ENCODE measurements at places on chromosomes 3 and 15. TPM values are rescaled to one million over a fixed set of nuclear protein-coding genes. Genes with fewer than 3 reads are reported as not detected.
A peak's percentile ranks its signal among the peaks of the same experiment; 100 is the strongest.

- DNase-seq, result peak; percentile 85
Measured at GRCh38 chr3:14203521-14204079, 25.0 kb downstream of the LSM3 start.

- no peak for DNase-seq
Measured at GRCh38 chr3:39910826-39911464, 101.5 kb downstream of the MYRIP start.

DNA sequence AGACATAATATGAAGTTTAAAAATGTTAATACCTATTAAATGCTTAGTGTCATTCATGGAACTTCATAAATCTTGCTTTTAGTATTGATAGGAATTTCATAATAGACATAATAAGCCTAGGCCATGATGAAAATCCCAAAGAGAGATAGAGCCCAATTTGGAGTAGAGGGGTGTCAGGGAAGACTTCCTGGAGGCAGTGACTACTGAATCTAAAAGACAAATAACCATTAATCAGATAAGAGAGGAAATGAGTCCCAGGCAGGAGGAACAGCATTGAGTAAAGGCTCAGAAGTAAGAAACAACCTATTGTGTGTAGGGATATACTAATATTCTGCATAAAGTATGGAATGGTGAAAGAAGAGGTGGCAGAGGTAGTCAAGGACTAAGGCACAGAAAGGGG is 126.9 kb upstream of the MRPS22 start:
- no peak for DNase-seq

GRCh38 chr15:90801803-90802202 is 66.6 kb upstream of the FURIN start:
- DNase-seq, result no peak

- no peak for DNase-seq
Measured at GRCh38 chr3:171328419-171329082, 131.7 kb downstream of the TNIK start.

- no peak for DNase-seq
Measured at GRCh38 chr15:51379390-51379789, 37.9 kb downstream of the GLDN start.

GRCh38 chr3:127374086-127375010 is 86.5 kb upstream of the PRR20G start:
- DNase-seq, result no peak

- peak; percentile 73 for DNase-seq
Measured at GRCh38 chr15:40857601-40858341, 13.9 kb downstream of the SPINT1 start.

GRCh38 chr3:963755-964154 is 129.1 kb upstream of the CNTN6 start:
- DNase-seq, result no peak

- no peak for DNase-seq
Measured at GRCh38 chr3:116039651-116039985, 405.7 kb downstream of the LSAMP start.

DNA sequence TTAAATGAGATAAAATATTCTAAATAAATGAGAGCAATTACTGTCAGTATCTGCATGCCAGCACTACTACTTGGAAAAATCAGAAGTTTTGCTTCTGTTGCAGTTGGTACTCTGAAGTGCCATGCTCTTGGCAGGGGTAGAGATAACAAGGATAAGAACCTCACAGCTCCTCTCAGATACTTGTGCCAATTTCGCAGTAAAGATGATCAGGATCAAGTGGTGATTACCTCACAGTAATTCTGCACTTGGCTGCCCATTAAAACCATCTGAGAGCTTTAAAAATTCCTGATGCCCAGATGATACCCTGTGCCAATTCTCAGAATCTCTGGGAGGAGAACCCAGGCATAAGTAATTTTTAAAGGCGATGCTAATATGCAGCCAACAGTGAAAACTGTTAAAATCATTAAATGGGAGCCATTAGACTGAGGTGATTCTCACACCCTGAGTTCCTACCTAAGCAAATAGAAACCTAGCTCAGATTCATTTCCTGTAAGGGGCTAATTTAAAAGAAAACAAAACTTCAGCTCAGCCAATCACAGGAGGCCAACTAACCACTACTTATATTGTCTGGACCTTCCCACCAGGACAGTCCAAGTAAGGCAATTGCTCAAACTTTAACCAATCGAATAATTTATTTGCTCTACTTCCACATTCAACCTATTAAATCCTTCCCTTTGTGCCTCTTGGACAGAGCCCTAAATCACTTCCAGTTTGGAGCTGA is 171.2 kb downstream of the KCNMB2 start:
- no peak for DNase-seq

The OSTN gene
- polyA plus RNA-seq, result 1.4 TPM

The BNC1 gene
- 2.2 TPM for polyA plus RNA-seq
